ENCODE measurements at places on chromosomes 3 and 15.

- DNase-seq, result no peak
Measured at GRCh38 chr3:116051040-116051439, 394.2 kb downstream of the LSAMP start.

DNA sequence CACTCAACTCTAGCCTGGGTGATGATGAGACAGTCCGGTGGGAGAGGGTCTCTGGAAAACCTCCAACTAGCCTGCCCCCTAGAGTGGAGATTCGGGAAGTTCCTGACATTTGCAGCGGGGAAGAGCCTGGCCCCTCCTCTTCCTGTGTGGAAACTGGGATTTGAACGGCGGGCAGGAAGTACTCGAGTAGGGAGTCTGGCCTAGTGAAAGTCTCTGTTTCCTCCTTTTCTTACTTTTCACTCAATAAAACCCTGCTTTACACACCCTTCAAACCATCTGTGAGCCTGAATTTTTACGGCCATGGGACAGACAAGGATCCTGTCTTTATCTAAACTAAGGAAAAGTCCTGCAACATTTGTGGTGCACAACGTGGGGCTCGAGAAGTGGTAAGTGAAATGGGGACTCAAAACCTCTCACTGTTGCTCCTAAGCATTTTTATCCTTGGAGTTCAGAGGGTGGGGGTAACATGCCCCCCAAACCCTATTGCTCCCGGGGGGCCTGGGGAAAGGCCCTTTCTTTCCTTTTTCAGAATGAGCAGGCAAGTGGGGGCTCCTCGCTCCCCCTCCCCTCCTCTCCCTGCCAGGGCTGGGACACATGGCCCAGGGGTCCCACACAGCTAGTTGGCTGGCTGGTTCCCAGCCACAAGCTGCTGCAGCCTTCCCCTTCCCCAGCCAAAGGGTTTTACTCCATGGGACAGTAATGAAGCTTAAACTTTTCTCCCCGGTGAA lies 224.7 kb upstream of the GBE1 start:
- DNase-seq, result no peak

GRCh38 chr3:41195946-41196345 lies 3.4 kb upstream of the CTNNB1 start:
- no peak for DNase-seq

DNA sequence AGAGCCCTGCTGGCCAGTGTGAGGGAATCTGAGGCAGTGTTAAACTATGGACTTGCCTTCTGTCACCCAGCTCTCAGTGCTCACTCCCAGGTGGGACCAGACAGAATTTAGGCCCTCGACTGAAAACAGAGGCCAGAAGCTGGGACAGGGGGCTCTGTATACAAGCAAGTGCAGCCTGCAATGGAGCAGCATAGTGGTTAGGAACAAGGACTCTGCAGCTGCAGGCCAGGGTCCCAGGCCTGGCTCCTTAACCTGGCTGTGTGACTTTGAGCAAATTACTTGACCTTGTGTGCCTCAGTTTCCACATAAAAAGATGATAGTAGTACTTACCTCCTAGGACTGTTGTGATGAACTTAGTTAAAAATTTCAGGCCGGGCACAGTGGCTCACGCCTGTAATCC lies 39.8 kb downstream of the CMTM7 start:
- no peak for DNase-seq

- no peak for DNase-seq
Measured at GRCh38 chr3:156171281-156172267, 51.2 kb downstream of the KCNAB1 start.

- no peak for DNase-seq
Measured at GRCh38 chr15:51580385-51580784, 42.2 kb downstream of the DMXL2 start.
